Activated T-helper 9 cell treated with anti-CD3 and anti-CD28 coated beads, Interleukin-2, amount 50 U/mL, for 16 hours (primary cell): ENCODE measurements at places on chromosomes 6 and 20.

GRCh38 chr6:166415306-166415705 is 32.6 kb upstream of the MPC1 start:
- no peak for DNase-seq

DNA sequence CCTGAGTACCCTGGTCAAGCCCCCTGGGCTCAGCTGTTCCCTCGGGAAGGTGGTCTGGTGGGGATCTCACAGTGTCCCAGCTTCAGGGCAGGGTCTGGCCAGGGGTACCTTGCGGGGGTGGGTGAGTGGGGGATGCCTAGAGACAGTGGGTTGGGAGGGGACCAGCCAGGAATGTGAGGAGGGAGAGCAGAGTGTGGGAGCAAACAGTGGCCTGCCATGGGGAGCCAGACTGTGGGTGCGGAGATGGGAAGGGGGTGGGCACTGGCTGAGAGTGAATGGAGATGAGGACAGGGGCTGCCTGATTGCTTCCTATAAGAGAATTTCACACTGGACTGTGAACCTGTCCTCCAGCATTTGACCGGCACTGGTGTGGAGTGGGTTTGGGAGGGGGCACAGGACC is 95.1 kb downstream of the VEGFA start:
- no peak for DNase-seq

DNA sequence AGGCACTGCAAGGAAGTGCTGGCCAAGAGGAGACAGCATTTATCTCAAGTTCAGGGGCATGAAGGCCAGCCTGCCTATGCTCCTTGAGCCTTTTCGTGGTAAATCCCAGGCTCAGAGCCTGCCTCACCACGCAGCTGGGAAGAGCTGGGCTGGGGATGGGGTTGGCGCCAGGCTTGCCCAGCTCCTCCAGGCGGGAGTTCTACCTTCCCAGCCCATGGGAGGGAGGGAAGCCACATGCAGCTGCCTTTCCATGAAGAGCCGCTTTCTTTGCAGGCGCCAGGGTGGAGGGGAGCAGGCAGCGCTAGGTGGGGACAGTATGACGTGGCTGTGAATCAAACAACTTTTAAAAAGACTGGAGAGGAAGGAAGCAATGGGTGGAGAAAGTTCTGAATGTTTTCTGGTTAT is 19.5 kb upstream of the SIRT5 start:
- no peak for DNase-seq

GRCh38 chr6:130212215-130212874 is 10.4 kb downstream of the SAMD3 start:
- no peak for DNase-seq

DNA sequence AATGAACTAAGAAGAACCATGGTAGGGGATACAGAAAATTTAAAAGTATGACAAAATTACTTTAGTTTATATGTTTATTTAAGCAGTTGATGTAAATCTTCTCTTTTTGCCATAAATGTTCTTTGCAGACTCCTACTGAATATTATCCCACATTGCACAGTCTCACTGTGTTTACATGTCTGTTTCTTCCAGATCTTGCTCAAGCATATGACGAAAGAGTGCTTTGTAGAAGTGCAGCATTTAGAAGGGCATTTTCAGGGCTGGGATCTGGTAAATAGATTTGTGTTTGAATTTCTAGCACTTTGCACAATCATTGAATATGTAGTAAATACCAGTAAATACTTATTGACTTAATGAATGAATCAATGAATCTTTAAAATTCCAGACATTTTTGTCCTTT is 152.0 kb upstream of the EPHA7 start:
- no peak for DNase-seq
